ENCODE measurements at places on chromosomes 4 and X.
A peak's percentile ranks its signal among the peaks of the same experiment; 100 is the strongest.

GRCh38 chr4:182823576-182823975, 93.6 kb downstream of the DCTD start:
- DNase-seq = no peak

DNA sequence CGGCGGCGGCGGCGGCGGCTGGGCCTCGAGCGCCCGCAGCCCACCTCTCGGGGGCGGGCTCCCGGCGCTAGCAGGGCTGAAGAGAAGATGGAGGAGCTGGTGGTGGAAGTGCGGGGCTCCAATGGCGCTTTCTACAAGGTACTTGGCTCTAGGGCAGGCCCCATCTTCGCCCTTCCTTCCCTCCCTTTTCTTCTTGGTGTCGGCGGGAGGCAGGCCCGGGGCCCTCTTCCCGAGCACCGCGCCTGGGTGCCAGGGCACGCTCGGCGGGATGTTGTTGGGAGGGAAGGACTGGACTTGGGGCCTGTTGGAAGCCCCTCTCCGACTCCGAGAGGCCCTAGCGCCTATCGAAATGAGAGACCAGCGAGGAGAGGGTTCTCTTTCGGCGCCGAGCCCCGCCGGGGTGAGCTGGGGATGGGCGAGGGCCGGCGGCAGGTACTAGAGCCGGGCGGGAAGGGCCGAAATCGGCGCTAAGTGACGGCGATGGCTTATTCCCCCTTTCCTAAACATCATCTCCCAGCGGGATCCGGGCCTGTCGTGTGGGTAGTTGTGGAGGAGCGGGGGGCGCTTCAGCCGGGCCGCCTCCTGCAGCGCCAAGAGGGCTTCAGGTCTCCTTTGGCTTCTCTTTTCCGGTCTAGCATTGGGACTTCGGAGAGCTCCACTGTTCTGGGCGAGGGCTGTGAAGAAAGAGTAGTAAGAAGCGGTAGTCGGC, 528 bp downstream of the FMR1 start:
- DNase-seq = peak; percentile 56

GRCh38 chrX:42466332-42467046, 311.5 kb downstream of the PPP1R2C start:
- DNase-seq = peak; percentile 10

DNA sequence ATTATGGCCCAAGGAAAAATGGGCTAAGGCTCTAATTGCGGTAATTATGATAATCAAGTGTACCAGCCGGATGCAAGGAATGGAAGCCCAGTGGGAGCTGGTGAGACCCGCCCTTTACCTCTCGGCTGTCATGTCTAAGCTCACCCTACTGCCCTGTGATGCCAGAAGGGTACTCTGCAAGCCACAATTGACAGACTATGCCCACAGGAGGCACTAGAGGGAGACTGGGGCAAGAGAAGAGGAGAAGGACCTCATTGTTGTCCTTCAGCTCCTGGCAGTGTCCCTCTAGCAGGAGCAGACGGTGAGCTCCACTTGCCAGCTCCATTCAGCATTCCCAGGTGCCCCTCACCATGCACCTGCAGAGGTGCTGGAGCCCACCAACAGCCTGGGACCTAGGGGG, 141.8 kb downstream of the SMIM20 start:
- DNase-seq = no peak

GRCh38 chr4:182420189-182420588, 177.0 kb downstream of the TENM3 start:
- DNase-seq = no peak

Measured in astrocyte of the hippocampus (primary cell).